ENCODE measurements at places on chromosomes 5 and 9. TPM values are rescaled to one million over a fixed set of nuclear protein-coding genes. Genes with fewer than 3 reads are reported as not detected.

Gene PCDHGA10
- 5.3 TPM for total RNA-seq

GRCh38 chr5:175821790-175822211 lies 49.6 kb upstream of the CPLX2 start:
- no peak for DNase-seq

- DNase-seq: no peak
Measured at GRCh38 chr5:95184924-95185323, 100.0 kb downstream of the MCTP1 start.

DNA sequence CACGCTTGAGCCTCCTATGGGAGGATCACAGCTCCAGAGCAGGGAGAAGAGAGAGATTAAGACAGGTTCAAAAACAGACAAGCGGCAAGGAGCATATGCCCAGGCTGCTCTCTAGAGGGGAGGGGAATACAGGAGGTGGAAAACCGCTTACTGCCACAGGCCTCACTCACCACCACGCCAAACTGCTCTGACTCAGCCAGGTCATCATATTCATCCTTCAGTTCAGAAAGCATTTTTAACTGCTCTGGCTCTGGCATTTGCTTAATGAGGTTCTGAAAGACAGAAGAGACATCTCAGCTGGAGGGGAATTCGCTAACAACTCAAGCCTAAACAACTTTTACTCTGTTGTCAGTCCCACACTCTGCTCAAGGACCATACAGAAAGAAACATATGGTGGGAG lies 40.1 kb downstream of the PCDHGC5 start:
- peak; percentile 61 for DNase-seq

DNA sequence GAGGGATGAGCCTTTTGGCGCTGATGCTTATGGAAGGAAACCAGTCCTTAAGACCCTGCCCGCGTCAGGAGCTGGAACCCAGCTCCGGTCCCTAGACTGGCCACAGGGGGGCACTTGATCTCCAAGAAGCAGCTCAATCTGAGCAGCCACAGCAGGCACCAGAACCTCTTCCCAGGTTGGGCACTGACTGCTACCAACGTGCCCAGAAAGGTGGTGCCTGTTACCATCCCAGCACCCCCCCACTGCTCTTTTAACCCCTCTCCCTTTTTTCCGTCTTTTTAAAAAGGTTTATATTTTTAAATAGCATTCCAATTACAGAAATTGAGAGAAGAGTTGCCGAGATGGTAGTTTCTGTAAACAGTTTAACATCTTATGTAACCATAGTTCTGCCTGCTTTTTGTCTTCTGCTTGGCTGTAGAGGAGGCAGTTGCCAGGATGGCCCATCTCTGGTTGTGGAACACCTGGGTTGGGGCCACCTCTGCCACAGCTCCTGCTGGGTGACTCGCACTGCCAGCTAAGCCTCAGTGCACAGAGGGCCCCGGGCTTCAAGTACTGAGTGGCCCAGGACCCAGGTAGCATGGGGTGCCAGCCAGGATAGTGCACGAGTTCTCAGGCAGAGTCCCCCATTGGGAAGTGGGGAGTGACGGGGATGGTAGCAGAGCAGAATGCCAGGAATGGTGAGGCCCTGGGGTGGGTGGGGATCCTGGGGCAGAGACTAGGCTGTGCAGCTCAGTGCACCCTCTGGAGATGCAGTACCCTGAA lies 62.8 kb downstream of the PFDN1 start:
- DNase-seq: peak; percentile 72

- no peak for DNase-seq
Measured at GRCh38 chr5:98416541-98416940, 356.9 kb upstream of the RGMB start.

DNA sequence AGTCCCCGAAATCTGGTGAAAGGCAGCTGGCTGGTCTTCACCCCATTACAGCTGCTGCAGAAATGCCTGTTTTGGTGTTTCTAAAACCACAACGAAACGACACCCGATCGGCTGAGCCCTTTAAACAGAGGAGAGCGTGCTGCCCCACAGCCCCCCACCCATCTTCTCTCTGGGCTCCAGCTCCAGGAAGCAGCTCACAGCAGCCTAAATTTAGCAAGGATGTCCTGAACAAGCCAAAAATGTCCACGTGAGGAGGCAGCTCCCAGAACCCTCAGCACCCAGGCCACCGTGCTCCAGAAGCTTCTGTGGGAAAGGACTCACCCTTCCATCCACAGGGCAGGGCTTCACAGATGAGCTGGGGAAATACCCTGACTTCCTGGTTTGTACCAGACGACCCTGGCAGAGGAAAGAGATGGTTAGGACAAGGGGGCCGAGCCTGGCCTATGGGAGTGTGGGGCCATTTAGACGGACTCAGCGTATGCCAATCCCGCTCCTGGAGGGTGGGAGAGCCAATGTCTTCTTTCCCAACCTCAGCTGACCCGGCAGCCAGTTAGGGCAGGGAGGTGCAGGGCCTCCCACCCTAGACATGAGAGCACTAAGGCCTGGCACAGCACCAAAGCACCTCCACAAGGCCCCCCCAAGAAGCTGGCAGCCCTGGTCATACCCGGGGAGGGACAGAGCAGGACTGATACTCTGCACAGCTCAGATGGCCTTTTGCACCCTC lies 39.1 kb upstream of the SARDH start:
- DNase-seq: peak; percentile 27

- no peak for DNase-seq
Measured at GRCh38 chr5:16914584-16914983, 21.5 kb downstream of the MYO10 start.
